ENCODE measurements at places on chromosomes 6 and 20.
A peak's percentile ranks its signal among the peaks of the same experiment; 100 is the strongest.

DNA sequence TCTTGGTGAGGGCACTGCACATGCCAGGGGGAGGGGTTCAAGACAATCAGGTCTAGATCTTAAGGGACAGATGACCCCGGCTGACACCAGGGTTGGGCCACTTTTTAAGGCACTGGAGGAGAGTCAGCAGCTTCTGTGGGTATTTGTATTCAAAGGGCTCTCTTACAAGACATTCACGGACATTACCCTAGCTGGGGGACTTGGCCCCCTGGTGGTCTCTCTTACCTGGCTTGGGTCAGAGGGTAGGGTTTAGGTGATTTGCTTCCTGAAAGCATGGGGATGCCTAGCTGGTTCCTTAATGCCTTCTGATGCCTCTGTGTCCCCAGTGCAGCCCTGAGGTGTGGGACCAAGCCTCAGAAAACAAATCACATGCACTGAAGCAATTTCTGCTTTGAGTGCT, 354.7 kb downstream of the CDC5L start:
- no peak for DNase-seq

GRCh38 chr6:138403324-138403800, 661 bp upstream of the HEBP2 start:
- no peak for DNase-seq

GRCh38 chr6:17790489-17790888, 83.8 kb upstream of the NUP153 start:
- DNase-seq = no peak

- DNase-seq = no peak
Measured at GRCh38 chr6:83954371-83954770, 79.2 kb upstream of the MRAP2 start.

GRCh38 chr20:46012921-46013320, 4.2 kb downstream of the MMP9 start:
- DNase-seq = no peak

DNA sequence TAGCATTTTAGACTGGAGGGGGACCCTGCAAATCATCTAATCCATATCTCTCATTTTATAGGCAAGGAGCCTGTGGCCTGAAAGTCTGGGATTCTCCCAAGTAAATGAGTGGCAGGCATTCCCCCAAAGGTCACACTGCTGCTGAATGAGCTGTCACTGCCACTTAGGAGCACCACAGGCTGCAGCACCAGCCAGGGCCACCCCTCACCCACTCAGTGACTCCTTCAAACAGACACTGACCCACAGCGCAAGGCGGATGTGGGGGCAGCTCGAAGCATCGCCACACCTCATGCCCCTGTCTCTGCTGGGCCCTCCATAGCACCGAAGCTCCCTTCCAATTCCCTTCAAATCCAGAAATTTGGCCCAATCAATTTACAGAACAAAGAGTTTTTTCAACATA, 119.9 kb upstream of the ARID1B start:
- DNase-seq = no peak

GRCh38 chr6:47476781-47477496, 650 bp upstream of the CD2AP start:
- no peak for DNase-seq

- no peak for DNase-seq
Measured at GRCh38 chr6:157895585-157895984, 72.5 kb downstream of the SNX9 start.

GRCh38 chr6:7918403-7918802, 7.8 kb upstream of the TXNDC5 start:
- no peak for DNase-seq

- DNase-seq = no peak
Measured at GRCh38 chr20:1297486-1297885, 31.4 kb downstream of the SNPH start.

GRCh38 chr20:3873507-3873906, 15.7 kb upstream of the PANK2 start:
- DNase-seq = no peak

GRCh38 chr20:24337069-24337468, 132.4 kb upstream of the SYNDIG1 start:
- DNase-seq = no peak

- no peak for DNase-seq
Measured at GRCh38 chr20:11853359-11853758, 64.3 kb upstream of the BTBD3 start.

DNA sequence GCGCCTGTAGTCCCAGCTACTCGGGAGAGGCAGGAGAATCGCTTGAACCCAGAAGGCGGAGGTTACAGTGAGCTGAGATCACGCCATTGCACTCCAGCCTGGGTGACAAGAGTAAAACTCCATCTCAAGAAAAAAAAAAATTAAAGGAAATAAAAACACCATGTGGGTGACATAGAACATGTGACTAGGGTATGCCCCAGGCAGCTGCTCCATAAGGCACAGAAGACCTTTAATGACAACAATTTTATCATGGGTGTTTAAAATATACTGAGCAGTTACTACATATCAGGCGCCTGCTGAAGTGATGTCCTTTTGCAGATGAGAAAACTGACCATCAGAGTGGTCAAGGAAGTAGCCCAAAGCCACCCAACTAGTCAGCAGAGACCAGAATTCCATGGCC, 8.0 kb downstream of the PEDS1 start:
- DNase-seq = no peak

DNA sequence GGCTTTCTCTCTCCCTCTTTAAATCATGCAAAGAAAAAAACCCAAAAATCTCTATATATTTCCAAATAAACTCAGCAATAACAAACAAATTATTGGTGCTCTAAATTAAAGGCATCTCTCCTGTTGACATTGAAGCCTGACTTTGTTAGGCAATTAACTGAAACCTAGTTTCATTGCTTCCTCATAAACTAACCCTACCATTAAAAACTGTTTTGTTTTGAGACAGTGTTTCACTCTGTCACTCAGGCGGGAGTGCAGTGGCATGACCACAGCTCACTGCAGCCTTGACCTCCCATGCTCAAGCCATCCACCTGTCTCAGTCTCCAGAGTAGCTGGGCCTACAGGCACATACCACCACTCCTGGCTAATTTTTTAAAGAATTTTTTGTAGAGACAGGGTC, 34.9 kb downstream of the PIGU start:
- DNase-seq = no peak

GRCh38 chr6:29531668-29532067, 27.9 kb downstream of the UBD start:
- DNase-seq = no peak

DNA sequence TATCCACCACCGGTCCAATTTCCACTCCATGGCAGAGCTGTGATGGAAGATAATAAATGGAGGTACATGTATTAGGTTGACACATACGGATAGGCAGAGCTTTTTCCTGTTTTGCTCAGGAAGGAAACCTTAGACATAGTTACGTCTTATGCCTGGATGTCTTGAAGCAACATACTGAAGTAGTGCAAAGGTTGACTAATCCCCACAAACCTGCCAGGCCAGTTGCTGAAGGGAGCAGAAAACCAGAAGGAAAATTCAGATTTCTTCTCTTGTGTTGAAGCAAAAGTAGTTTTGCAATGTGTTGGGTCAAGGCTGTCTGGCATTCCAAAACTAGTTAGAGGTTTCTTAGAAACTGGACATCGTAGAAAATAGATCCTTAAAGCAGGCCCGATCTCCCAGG, 68.7 kb downstream of the PHACTR1 start:
- DNase-seq = no peak

DNA sequence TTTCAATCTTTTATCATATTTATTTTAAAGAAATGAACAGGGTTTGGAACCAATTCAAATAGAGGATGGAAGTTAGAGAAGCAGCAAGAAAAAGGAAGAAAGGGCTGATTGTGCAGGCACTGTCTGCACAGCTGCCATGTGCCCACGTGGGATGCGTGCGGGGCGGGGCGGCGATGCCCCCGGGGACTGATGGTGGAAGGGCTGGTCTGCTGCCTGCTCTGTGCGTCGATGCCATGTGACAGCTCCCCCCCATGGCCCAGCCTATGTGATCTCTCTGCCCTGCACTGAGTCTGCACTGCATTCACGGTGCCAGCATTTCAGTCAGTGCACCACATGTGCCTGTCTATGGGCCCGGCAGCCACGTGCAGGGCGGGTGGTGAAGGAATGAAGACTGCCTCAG, 96.4 kb downstream of the IRF4 start:
- no peak for DNase-seq

DNA sequence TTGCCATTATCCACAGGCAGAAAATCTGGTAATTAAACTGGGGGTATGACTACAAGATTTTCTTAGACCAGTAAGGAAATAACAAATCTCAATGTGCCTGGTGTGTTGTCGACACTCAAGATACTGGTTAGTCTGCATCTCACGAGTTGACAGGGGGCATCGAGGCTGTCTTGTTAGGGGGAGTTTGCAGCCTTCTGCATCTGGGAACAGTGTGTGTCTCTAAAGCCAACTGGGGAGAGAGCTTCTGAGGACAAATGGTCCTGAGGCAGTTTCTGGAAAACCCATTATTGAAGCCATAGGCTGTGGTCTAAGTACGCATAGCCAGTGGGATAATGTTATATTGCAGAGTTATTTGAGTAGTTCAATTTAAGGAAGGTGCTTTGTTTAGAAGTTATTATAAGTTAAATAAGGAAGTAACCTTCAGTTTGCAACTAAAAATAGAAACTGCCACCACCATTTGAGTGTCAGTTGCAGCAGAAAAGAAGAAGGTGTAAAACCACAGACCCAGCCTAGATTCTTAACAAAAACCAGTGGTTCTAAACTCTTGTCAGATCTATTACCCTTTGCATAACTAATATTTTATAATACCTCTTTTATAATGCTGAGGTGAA, 15.4 kb upstream of the MAPK13 start:
- no peak for DNase-seq

DNA sequence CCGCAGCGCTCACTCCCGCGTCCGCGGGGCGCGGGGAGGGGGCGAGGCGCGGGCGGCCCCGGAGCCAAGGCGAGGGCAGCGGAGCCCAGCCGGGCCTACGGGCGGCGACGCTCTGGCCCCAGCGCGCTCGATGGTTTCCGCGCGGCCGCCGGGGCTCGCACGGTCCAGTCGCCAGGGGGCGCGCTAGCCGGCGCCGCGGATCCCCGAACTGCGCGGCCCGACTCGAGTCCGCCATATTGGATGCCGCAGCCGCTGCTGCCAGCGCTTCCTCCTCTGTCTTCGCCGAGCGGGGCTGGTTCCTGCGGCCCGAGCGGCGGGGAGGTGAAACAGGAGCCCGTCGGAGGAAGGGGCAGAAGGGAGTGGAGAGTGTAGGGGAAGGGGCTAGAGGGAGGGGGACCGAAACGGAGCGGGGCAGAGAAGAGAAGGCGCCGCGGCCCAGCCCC, at the start of gene SCAF8:
TSS of gene SCAF8 (plus strand) at position 234 of the 443 bp plus-strand sequence. CDS start 485 bp downstream, outside the sequence.
- peak; percentile 79 for DNase-seq

DNA sequence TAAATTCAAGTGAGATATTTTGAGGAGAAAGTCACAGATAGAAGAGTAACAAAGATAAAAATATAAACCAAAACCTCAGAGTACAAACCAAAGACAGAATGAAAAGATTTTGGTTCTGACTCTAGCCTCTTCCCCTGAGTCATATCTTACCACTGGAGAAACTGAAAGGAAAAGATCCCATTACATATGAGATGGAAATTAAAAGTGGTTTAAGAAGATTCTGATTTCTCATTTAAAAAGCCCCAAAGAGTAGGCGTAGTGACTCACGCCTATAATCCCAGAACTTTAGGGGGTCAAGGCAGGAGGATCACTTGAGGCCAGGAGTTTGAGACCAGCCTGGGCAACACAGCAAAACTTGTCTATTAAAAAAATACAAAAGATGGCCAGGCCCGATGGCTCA, 30.6 kb downstream of the SPINT4 start:
- no peak for DNase-seq

DNA sequence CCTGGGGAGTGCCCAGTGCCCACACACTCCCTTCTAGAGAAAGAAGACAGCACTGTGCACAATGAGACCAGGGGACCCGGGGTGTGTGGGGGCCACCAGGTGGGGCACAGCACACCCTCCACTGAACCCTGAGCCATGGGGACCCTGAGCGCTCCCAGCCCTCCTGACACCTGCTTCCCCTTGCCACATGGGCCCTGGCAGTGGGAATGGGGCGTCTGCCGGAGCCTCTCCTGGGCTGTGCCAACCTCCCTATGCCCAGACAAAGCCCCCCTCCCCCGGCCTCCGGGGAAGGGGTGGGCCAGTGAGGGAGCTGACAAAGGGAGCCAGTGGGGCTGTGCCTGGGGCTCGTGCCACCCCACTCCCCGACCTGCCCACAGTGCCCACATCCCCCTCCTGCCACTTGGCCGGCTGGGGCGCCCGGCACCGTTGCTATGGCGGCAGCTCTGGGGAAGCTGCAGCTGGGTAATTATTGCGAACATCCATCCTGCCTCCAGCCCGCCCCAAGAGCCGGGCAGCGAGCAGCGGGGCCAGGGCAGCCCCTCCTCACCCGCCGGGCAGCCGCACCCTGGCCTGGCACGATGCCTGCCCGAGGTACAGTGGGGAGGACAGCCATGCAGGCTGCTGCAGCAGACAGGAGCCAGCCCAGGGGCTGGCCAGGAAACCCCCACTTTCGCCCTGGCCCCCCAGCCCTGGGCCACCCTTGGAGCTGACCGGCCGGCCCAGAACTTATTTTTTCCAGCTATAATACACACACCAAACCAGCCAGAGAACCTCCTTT, 41.9 kb upstream of the NOL4L start:
- no peak for DNase-seq

GRCh38 chr20:43430265-43431133, 27.2 kb upstream of the SRSF6 start:
- no peak for DNase-seq

GRCh38 chr6:116764961-116765841, at the start of gene FAM162B:
TSS of gene FAM162B (minus strand) at chr6:116765719. CDS start at chr6:116765576, 143 bp downstream.
- DNase-seq = no peak

DNA sequence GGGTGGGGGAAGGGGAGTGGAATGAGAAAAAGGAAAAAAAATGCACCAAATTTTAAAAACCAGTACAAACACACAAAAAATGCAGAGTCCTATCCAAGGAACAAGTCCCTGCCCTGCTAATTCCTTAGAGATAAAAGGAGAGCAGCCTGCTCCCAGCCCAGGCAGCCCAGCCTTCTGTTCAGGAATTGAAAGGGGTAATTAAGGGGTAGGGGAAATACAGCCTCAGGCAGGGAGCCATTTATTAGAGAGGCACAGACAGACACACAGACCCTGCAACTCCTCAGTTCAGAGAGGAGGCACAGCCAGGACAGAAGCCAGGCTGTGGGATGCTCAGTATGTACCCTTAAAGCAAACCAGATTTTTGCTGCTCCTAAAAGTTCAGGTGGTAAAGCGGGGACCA, 137.2 kb downstream of the EYA2 start:
- DNase-seq = no peak

DNA sequence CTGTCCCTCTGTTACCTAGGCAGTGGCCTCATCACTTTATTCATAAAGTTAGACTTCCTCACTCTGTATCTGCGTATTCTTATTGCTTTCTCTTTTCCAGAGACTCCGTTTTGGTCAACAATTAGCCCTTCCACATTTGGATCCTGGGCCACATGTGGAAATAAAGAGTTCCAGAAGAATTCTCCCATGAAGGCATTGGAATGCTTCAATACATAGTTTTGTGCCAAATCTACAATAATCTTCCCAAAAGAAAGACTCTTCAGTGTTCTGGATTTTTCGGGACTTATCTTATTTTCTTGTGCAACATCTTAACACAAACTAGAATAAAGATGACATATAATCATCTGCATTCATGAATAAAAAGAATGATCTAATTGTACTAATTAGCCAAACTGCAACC, 187.7 kb upstream of the BMP2 start:
- DNase-seq = no peak
